ENCODE measurements at places on chromosomes 4 and X. TPM values are rescaled to one million over a fixed set of nuclear protein-coding genes. Genes with fewer than 3 reads are reported as not detected.
A peak's percentile ranks its signal among the peaks of the same experiment; 100 is the strongest.

- no peak for DNase-seq
- H3K4me3 ChIP-seq = no peak overlapping the region
- H3K27me3 ChIP-seq = no peaks in the 10 kb centered on the region
Measured at GRCh38 chr4:1488357-1488756, 82.1 kb upstream of the NKX1-1 start.

The FAM184B gene
- total RNA-seq = not detected

DNA sequence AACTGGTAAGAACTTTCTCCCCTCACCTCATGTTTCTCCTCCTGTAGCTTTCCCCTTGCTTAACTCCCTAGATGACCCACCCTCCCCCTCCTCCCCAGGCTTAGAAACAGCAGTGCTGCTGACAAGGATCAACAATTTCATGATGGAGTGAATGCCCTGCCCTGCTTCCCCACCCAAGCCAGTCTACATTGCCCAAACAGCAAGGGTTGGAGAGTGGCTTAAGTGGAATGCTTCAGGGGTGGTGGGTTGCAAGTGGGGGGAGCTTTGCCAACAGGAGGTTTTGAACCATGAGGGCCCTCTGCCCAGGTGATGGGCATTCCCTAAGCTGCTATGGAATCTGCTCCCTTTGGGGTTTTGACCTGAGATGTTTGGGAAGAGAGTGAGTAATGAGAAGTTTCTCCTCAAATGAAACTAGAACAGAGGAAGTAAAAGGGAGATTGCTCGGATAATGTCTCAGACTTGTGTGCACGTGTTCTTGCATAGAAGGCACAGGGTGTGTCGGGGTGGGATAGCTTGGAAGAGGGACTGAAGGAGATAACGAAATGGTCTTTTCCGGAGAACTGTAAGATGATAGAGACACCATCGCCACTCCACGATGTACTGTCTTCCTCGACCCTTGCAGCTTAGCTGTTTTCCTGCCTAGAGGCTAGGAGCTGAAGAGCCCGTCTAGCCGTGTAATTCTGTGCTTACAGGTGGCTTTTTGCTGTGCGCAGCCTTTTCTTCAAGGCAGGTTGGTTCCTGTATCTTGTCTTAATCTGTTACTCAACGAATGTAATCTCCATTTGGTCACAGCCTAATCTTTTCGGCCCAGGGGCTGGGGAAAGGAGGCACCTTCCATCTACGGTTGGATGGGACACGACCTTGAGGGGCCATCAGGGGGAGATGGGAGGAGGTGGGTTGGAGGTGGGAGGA is 10.1 kb downstream of the GDPD2 start:
- no peaks in the 10 kb centered on the region for H3K4me1 ChIP-seq
- H3K27me3 ChIP-seq = no peaks in the 10 kb centered on the region
- DNase-seq = no peak
- H3K36me3 ChIP-seq = no peaks in the 10 kb centered on the region
- peak overlapping the region; percentile 59 for H3K4me3 ChIP-seq

The KLHL13 gene
- 6.4 TPM for total RNA-seq

The CXorf65 gene
- not detected for total RNA-seq

The ALPK1 gene
- total RNA-seq = 35.5 TPM

The CDKL2 gene
- not detected for total RNA-seq

The GAGE13 gene
- total RNA-seq = not detected

DNA sequence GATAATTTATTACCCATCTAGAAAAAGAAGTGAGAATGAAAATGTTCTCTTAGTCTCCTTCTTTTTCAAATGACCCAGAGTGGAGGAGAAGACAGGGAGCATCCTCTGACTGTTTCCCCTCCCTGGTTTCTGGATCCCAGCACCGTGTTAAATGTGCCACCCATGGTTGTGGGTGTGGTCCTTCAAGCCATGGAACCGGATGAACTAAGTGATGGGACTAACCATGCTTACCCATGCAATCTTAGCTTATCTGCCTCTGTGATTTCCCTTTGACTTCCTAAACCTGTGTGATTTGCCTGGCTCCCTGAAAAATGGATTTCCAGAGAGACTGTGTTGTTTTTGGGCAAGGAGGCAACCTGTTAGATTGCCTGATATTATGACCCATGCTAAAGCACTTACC is 437.1 kb downstream of the MAGEB5 start:
- no peak for DNase-seq
- H3K27me3 ChIP-seq = no peaks in the 10 kb centered on the region
- H3K4me3 ChIP-seq = no peak overlapping the region
- H3K4me1 ChIP-seq = no peaks in the 10 kb centered on the region
- H3K27ac ChIP-seq = no peak overlapping the region
- no peaks in the 10 kb centered on the region for H3K36me3 ChIP-seq

DNA sequence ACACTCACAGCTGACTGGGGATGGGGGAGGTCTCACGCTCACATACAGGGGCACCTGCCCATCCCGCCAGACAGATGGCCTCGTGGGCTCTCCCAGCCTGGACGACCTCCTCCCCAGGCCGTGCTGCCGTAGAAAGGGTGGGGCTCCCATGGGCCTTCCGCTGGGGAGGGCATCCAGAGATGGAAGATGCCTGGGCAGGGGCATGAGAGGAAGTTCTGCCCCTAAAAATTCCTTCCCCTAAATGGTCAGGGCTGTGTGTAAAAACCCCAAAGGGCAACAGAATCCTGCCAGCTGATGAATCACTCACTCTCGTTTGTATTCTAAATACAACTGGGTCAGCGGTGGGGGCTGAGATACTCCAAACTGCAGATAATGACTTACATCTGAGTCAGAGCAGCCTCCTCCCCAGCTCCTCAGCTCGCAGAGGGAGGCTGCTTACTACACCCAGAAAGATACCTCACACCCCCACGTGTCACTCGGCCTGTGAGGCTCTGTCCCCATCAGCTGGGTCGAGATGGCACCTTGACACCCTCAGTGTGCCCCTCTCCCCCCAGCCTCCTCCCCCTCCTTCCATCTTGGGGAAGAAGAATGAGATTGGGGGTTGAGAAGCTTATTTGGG is 10.1 kb downstream of the WDR1 start:
- H3K27me3 ChIP-seq = no peaks in the 10 kb centered on the region
- H3K27ac ChIP-seq = peak overlapping the region; percentile 85
- H3K4me3 ChIP-seq = no peak overlapping the region
- DNase-seq = peak; percentile 79
- peaks cover 43% of the 10 kb centered on the region for H3K4me1 ChIP-seq
- no peaks in the 10 kb centered on the region for H3K36me3 ChIP-seq

DNA sequence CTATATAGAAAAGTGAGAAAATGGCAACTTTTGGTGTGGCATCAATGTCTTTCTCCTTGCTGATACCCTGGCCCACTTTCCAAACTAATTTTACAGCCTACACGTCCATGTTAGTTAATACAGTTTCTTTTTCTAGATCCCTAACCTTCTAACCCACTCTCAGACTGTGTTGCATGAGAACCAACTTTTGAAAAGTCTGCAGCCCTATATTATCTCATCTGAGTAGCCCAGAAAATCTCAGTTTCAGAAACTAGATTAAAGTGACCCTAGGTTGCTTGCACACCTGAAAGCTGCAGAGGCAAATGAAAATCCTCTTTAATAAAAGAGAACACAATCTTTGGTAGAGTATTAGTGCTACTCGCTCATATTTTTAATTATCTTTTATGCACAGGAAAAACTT is 371.6 kb upstream of the EMCN start:
- H3K4me3 ChIP-seq = no peak overlapping the region
- DNase-seq = no peak
- H3K27ac ChIP-seq = no peak overlapping the region
- H3K4me1 ChIP-seq = no peaks in the 10 kb centered on the region

The SMR3B gene
- not detected for total RNA-seq

DNA sequence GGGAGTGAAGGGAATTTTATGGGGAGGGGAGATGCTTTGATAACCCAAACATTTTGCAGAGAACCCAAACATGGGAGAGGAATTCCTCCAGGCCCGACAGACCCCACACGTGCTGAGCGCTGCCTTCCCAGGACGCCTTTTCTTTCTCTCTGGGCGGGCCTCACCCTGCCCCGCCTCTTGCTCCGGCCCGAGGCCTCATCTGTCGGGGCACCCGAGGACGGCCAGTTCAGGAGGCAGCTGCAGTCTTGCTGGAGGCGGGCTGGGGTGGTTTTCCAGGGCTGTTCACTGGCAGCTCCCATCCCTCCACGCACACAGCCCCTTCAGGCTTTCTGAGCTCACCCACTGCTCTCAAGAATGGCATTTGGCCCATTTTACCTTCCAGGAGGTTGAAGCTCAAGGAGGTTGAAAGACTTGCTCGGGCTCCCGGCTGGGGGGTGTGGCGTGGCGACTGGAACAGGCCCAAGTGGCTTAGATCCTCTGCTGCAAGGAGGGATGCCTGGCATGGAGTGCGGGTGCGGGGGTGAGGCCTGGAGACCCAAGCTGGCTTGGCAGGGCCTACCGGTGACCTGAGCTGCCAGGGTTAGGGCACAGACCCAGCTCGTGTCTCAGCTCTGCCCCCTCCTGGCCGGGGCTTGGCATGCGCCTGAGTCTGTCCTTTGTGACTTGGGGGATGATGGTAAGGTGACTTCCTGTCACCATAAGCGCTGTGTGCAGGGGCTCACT is 99.2 kb downstream of the PSAPL1 start:
- no peak overlapping the region for H3K4me3 ChIP-seq
- no peak overlapping the region for H3K27ac ChIP-seq
- DNase-seq = peak; percentile 71

DNA sequence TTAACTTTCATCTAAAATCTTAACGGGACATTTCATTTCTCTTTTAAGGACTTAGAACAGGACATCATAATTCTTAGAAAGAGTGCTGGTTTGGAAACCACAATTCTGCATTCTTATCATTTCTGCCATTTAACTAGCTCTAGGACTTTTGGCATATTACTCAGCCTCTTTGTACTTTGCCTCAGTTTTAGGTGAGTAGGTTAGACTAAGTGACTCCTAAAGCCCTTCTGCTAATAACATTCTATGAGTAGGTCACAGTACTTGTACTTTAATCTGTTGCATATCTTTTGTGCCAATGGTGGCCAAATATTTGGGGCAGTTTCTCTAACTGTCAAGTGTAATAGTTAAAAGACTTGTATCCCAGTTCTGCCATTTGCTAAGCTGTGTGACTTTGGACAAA is 115.4 kb upstream of the NUDT6 start:
- DNase-seq = no peak
- no peak overlapping the region for H3K4me3 ChIP-seq
- no peak overlapping the region for H3K27ac ChIP-seq

DNA sequence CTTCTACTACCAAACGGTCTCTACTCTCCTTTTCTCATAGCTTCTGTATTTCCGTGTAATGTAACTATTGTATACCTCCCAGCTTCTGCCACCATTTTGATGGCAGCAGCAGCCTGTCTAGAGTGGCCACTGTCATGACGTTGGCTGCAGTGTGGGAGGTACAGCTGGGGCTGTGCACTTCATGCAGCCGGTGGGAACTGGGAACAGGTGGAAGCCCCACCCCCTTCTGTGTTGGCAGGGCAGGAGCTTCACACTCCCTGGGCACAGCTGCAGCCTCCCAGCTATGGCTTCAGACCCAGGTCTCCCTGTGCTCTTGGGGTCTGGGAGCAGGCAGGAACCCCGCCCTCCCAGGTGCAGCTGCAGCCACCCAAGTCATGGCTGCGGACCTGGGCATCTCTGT is 49.8 kb upstream of the SEC24B start:
- DNase-seq = no peak
- H3K4me3 ChIP-seq = no peak overlapping the region
- no peaks in the 10 kb centered on the region for H3K36me3 ChIP-seq
- H3K27me3 ChIP-seq = no peaks in the 10 kb centered on the region
- H3K27ac ChIP-seq = no peak overlapping the region

The MSX1 gene
- not detected for total RNA-seq

The GPRASP2 gene
- 3.9 TPM for total RNA-seq

GRCh38 chrX:70454441-70455365 is 10.1 kb downstream of the DLG3 start:
- no peaks in the 10 kb centered on the region for H3K36me3 ChIP-seq
- no peaks in the 10 kb centered on the region for H3K27me3 ChIP-seq
- peak overlapping the region; percentile 57 for H3K4me3 ChIP-seq
- peak overlapping the region; percentile 89 for H3K27ac ChIP-seq
- DNase-seq = peak; percentile 92

- no peak overlapping the region for H3K27ac ChIP-seq
- peak; percentile 15 for DNase-seq
- peaks cover 79% of the 10 kb centered on the region for H3K36me3 ChIP-seq
- no peak overlapping the region for H3K4me3 ChIP-seq
Measured at GRCh38 chr4:7767526-7767925, 172.1 kb downstream of the AFAP1 start.

The BST1 gene
- 62.5 TPM for total RNA-seq

- H3K27me3 ChIP-seq = no peaks in the 10 kb centered on the region
- no peak overlapping the region for H3K27ac ChIP-seq
- DNase-seq = no peak
- no peaks in the 10 kb centered on the region for H3K4me1 ChIP-seq
- no peaks in the 10 kb centered on the region for H3K36me3 ChIP-seq
- no peak overlapping the region for H3K4me3 ChIP-seq
Measured at GRCh38 chr4:101307899-101308298, 39.4 kb downstream of the PPP3CA start.

DNA sequence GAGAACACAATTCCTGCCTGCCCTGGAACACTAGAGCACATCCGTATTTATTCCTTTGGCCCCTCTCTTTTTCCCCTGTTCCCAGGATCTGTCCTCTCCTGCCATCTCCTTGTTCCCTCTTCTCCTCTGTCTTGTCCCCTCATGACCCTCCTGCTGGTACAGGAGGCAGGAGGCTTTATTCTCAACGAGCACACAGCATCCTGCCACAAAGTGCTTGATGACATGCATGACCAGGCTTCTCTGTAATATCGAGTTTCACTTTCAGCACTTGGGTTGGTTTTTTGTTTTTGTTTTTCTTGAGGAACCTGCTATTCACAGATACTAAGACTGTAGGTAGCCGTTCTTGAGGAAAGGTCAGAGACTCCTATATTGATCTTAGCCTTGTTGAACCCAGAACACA is 35.3 kb downstream of the NALF2 start:
- H3K36me3 ChIP-seq = no peaks in the 10 kb centered on the region
- no peak for DNase-seq
- no peak overlapping the region for H3K4me3 ChIP-seq
- H3K27me3 ChIP-seq = no peaks in the 10 kb centered on the region
- no peak overlapping the region for H3K27ac ChIP-seq

The ZDHHC9 gene
- 57.4 TPM for total RNA-seq

The PAK3 gene
- total RNA-seq = 0.13 TPM

The BCORL1 gene
- 12.4 TPM for total RNA-seq

DNA sequence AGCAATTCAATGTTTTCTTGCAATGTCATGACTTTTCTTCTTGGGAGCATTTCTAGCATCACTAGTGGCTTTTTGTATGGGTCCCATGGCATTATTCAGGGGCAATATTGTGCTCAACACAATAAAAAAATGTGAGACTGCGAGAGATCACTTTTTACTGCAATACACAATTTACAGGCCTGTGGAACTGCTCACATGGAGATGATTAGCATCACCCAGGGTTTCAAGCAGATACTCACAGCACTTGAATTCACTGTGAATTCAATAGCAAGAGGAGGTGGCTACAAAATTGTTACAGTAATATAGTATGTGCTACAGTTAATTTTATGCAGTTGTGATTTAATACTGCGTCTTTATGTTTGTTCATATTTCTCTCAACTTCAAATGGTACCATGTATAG is 50.4 kb downstream of the TBC1D19 start:
- DNase-seq = no peak
- no peaks in the 10 kb centered on the region for H3K4me1 ChIP-seq
- H3K27ac ChIP-seq = no peak overlapping the region
- no peak overlapping the region for H3K4me3 ChIP-seq
- H3K36me3 ChIP-seq = no peaks in the 10 kb centered on the region
- H3K27me3 ChIP-seq = no peaks in the 10 kb centered on the region

- H3K4me3 ChIP-seq = no peak overlapping the region
- H3K27me3 ChIP-seq = no peaks in the 10 kb centered on the region
- H3K4me1 ChIP-seq = no peaks in the 10 kb centered on the region
- H3K36me3 ChIP-seq = no peaks in the 10 kb centered on the region
- DNase-seq = no peak
- no peak overlapping the region for H3K27ac ChIP-seq
Measured at GRCh38 chrX:37641859-37642258, 43.7 kb upstream of the XK start.

All from Peyer's patch (tissue), 4 donors.